ENCODE measurements at places on chromosomes 1 and 21.
A peak's percentile ranks its signal among the peaks of the same experiment; 100 is the strongest.

- no peak for DNase-seq
Observed at GRCh38 chr21:45740491-45741357, 97.2 kb downstream of the PCBP3 start.

GRCh38 chr1:117782056-117782455 is 147.4 kb downstream of the GDAP2 start:
- no peak for DNase-seq

- DNase-seq, result no peak
Observed at GRCh38 chr1:47565676-47566075, 127.8 kb downstream of the FOXD2 start.

- DNase-seq, result no peak
Observed at GRCh38 chr1:190881064-190881463, 403.4 kb upstream of the BRINP3 start.

GRCh38 chr1:114107474-114108435 is 45.9 kb downstream of the SYT6 start:
- no peak for DNase-seq

GRCh38 chr1:207336559-207337467 is 15.3 kb downstream of the CD55 start:
- no peak for DNase-seq

GRCh38 chr1:16905110-16905867 is 9.5 kb downstream of the RNU1-2 start:
- peak; percentile 80 for DNase-seq

DNA sequence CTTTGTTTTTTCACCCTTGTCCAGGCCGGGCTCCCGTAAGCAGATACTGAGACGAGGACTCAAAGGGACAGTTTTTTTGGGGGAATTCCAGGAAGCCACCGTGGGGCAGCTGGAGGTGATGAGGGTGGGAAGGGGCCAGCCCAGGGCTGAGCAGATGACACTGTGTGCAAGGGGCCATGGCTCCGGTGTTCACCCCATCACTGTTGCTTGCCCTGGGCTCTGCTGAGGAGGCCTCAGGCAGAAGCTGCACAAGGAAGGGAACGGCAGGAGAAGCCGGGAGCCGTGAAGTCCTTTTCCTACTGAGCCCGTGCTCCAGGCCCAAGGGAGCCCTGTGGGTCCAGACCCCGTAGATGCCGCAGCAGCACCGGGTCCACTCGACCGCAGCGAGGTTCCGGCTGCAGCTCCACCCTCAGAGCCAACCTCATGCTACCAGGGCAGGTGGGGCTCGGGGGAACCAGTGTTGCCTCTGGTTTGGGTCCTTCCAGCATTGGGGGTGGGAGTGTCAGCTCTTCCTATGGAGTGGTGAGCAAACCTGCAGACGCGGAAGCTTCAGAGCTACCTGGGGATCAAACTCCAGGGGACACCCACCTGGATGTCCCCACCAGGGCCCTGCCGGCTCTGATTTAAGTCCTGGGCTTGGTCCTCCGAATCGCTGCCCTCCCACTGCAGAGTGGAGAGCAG is 4.3 kb upstream of the CALML6 start:
- DNase-seq, result no peak

GRCh38 chr1:236394879-236395229 is 768 bp downstream of the EDARADD start:
- no peak for DNase-seq

- no peak for DNase-seq
Observed at GRCh38 chr1:35555212-35555584, 2.0 kb downstream of the KIAA0319L start.

DNA sequence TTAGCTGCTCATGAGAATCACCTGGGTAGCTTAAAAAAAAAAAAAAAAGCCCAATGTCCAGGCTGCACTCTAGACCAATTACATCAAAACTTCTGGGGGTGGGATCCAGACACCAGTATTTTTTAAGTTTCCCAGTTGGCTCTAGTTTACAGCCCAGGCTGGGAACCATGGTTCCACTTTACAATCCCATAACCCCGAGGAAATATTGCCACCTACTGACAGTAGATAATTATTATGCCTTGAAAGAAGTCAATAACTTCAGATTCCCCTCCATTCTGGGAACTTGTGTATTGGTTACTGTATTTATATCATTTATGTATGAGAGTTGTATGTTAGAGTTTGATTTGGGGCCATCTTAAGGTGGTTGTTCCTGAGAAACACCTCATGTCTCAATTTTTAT is 100.2 kb downstream of the SPATA46 start:
- no peak for DNase-seq

GRCh38 chr1:62539028-62539447 is 58.3 kb upstream of the ANGPTL3 start:
- DNase-seq, result no peak

GRCh38 chr1:27878787-27879335 is 6.5 kb downstream of the THEMIS2 start:
- no peak for DNase-seq

DNA sequence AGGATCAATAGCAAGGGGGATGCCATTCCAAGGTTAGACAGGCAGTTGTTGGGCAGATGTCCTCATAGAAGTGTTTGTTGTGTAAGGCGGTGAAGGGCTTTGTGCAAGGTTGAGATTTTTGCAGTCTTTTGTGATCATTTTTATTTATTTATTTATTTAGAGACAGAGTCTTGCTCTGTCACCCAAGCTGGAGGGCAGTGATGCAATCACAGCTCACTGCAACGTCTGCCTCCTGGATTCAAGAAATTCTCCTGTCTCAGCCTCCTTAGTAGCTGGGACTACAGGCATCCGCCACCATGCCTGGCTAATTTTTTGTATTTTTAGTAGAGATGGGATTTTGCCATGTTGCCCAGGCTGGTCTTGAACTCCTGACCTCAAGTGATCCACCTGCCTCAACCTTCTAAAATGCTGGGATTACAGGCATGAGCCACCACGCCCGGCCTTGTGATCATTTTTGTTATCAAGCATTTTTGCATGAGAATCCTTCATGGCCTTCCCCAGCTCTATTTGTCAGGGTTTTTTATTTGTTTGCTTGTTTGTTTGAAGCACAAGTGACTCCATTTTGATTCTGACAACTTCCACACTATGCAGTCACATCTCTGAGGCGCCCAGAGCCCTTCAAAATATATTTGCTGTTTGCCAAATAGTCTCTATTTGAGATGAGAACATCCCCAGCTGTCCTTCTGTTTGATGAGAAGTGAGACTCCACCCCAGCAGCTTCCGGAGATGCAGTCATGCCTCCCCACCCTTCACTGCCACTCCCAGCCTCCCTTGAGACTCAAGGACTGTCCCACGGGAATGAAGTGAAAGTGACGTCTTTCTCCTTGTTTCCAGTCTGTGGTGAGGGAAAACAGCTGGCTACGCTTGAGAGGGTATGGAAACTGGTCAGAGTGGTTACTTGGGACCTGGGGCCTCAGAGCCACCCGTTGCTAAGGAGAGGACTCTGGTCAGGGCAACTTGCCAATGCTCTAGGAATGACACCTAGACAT is 38.0 kb downstream of the TMEM50B start:
- no peak for DNase-seq

GRCh38 chr1:230831771-230832170 is 36.5 kb downstream of the C1orf198 start:
- no peak for DNase-seq

GRCh38 chr1:229161740-229162139 is 109.2 kb upstream of the RAB4A start:
- DNase-seq, result no peak

DNA sequence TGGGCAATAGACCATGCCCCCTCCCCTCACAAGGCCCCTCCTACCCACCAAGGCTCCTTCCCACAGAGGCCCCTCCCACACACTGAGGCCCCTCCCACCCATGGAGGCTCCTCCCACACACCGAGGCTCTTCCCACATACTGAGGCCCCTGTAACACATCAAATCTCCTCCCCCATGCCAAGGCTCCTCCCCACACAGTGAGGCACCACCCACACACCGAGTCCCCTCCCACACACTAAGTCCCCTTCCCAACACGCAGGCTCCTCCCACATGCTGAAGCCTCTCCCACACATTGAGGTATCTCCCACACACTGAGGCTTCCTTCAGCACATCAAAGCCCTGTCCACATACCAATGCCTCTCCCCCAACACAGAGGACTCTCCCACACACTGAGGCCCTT is 391.8 kb downstream of the CAMTA1 start:
- no peak for DNase-seq

DNA sequence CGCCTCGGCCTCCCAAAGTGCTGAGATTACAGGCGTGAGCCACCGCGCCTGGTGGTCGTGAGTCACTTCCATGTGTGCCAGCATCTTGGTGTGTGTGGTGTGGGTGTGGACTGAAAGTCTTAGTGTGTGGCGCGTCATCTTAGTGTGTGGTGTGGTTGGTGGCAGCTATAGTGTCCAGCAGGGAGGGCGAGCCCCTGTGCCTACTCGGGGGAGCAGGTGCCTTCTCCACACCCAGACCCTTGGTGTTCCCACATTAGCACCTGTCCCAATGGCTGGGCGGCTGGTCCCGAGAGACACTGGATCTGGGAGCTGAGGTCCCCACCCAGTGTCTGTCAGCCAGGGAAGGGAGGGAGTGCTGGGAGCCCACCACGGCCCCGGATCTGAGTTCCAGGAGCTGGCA is 2.8 kb downstream of the SCNN1D start:
- no peak for DNase-seq

- no peak for DNase-seq
Observed at GRCh38 chr1:12591267-12591938, 26.6 kb downstream of the DHRS3 start.

- no peak for DNase-seq
Observed at GRCh38 chr1:4085546-4085945, 185.5 kb upstream of the C1orf174 start.

DNA sequence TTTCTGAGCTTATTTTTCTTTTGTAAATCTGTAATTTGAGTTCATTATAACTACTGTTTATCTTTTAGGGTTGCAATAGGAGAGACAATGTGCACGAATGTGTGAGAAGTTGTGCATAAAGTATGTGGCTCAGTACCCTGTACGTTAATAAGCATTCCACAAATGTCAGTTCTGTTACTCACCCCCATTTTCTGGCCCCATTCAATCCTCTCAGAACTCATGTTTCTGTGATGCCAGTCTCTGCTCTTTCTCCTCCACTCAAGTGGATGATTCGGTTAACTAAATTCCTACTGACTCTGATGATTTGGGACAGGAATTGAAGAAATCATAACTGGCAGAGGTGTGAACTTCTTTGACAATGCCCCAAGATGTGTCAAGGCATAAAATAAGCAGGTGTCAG is 10.2 kb upstream of the DMRTB1 start:
- DNase-seq, result no peak
